ENCODE measurements at places on chromosomes 1 and 21. TPM values are rescaled to one million over a fixed set of nuclear protein-coding genes. Genes with fewer than 3 reads are reported as not detected.

- no peaks in the 10 kb centered on the region for H3K36me3 ChIP-seq
- no peak for DNase-seq
- no peak overlapping the region for H3K27ac ChIP-seq
- H3K4me3 ChIP-seq = no peak overlapping the region
- H3K27me3 ChIP-seq = no peaks in the 10 kb centered on the region
Measured at GRCh38 chr1:23643736-23644554, 47.7 kb upstream of the RPL11 start.

DNA sequence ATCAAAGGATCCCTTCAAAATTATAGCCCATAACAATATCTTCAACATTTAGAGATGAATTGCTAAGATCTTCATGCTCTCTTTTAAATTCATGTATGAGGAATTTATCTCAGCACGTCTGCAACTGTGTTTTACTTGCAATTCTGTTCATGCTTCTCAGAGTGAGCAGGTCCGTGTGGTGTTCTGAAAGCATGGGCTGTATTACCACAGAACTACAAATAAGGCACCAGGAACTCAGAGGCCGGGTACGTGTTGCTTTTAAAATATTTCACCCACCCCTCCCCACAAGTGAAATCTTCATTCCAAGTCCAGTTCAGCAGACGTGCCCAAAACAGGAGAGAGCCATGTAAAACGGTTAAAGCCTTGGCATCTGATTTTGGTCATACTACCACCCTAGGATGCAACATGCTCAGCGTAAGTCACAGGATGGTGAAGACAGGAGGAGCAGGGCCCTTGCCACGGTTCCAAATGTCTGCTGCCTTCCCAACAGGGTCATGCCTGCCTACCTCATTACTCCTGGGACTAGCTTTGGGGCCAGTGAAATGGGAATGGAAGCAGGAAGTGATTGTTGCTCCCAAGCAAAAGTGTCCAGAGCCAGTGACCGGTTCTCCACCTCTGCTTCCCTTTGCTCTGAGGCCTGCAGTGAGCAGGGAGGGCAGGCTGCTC lies 133.7 kb downstream of the PTPN14 start:
- H3K36me3 ChIP-seq = no peaks in the 10 kb centered on the region
- DNase-seq = no peak
- no peaks in the 10 kb centered on the region for H3K27me3 ChIP-seq
- no peak overlapping the region for H3K27ac ChIP-seq
- no peaks in the 10 kb centered on the region for H3K4me1 ChIP-seq

- H3K36me3 ChIP-seq = no peaks in the 10 kb centered on the region
- peak overlapping the region; percentile 34 for H3K27ac ChIP-seq
- peaks cover 5% of the 10 kb centered on the region for H3K4me1 ChIP-seq
- no peaks in the 10 kb centered on the region for H3K27me3 ChIP-seq
- no peak for DNase-seq
- no peak overlapping the region for H3K4me3 ChIP-seq
Measured at GRCh38 chr1:172145231-172145651, 275.2 kb upstream of the C1orf105 start.

DNA sequence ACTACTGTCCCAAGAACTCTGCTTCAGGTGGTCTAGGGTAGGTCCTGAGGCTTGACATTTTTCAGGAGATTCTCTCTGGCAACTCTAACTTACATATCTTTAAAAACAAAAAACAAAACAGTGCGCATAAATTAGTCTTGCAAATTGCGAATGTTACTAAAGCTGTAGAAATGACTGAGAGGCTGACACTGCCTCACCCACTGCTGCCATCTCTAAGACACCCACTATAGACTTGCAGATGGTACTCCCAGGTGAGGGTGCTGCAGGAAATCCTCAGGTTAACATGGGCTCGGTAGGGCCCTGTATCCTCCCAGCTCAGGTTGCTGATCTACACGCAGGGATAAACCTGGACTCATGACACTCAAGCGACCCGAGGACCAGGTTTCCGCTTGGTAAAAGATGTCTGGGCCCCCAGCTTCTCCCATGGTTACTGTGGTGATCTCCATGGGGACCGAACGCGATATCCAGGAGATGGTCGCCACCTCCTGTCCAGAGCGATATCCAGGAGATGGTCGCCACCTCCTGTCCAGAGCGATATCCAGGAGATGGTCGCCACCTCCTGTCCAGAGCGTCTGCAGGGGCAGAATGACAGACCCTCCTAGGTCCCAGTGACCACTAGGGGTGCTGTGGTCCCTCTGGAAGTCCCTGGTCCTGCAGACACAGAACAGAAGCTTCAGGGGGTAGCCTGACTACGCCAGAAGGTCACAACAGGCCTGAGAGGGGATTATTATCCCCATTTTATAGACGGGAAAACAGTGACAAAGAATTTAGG lies 16.2 kb upstream of the LY9 start:
- H3K4me3 ChIP-seq = no peak overlapping the region
- H3K27me3 ChIP-seq = no peaks in the 10 kb centered on the region
- H3K36me3 ChIP-seq = no peaks in the 10 kb centered on the region
- H3K27ac ChIP-seq = no peak overlapping the region
- H3K4me1 ChIP-seq = peaks cover 25% of the 10 kb centered on the region
- DNase-seq = peak; percentile 23

GRCh38 chr1:68331117-68331865 lies 99.0 kb upstream of the WLS start:
- H3K36me3 ChIP-seq = no peaks in the 10 kb centered on the region
- H3K4me3 ChIP-seq = no peak overlapping the region
- DNase-seq = no peak
- no peaks in the 10 kb centered on the region for H3K27me3 ChIP-seq

DNA sequence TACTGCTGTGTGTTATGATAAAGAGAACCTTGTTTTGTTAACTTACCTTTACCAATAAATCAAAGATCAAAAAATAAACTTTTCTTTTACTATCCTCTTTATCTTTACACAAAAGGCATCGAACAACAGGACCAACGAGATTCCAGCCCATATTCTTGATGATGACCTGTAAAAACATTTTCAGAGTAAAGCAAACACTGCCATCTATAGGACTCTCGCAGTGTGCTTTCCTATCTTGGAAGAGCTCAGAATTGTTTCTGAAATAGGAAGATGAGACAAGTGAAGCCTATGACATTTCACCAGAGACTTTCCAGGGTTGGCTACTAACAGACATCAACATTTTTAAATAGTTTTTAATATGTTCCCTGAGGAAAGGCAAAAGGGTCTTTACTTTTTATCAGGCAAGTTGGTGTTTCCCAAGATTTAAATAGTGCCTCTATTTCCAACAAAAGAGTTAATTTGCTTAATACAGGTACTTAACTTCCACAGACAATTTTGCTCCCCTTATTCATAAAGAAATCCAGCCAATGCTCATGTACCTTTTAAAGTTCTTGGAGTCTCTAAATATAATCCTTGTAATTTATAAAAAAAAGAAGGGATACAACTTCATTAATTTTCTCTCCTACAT lies 7.3 kb downstream of the GLMN start:
- DNase-seq = no peak
- H3K4me3 ChIP-seq = no peak overlapping the region
- H3K27ac ChIP-seq = no peak overlapping the region
- no peaks in the 10 kb centered on the region for H3K36me3 ChIP-seq
- H3K4me1 ChIP-seq = no peaks in the 10 kb centered on the region

DNA sequence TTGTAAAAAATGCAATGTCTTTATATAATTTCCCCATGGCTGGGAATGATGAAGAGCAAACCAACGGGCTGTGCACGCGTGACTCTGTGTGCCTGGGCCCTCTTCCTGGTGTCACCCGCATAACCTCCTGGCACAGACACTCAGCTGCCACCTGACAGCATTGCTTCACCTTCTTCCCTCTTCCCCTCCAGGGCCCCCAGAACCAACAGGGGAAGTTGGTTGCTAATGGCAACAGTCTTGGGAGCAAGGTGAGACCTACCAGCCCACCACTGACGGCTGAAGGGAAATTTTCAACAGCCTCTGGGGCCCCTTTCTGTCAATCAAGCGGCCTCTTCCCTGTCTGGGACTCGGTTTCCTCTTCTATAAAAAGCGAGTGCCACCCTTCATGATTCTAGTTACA lies 33.2 kb downstream of the SSBP3 start:
- no peak overlapping the region for H3K27ac ChIP-seq
- no peaks in the 10 kb centered on the region for H3K27me3 ChIP-seq
- DNase-seq = no peak
- no peak overlapping the region for H3K4me3 ChIP-seq
- no peaks in the 10 kb centered on the region for H3K36me3 ChIP-seq

DNA sequence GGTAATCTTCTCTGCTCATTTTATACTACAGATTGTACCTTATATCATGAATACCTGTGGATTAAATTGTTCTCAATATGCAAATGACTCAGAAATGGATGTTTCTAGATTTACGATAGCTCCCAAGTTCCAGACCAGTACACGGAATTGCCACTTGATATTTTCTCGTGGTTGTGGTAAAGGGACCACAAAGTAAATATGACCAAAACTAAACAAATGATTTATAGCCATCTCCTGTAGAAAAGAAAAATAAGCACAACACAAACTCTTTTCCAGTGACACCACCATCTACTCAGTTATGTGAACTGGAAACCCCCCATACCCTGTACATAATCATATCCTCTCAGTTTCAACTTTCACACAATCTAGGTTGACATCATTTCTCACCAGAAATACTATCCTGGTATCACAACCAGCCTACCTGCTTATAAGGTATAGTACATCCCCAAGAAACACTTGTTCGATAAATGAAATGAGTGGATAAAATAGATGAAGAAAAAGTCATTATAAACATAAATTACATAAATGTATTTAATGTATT lies 172.3 kb downstream of the ADGRL4 start:
- DNase-seq = no peak
- H3K27me3 ChIP-seq = no peaks in the 10 kb centered on the region
- no peak overlapping the region for H3K4me3 ChIP-seq
- no peaks in the 10 kb centered on the region for H3K4me1 ChIP-seq
- H3K36me3 ChIP-seq = no peaks in the 10 kb centered on the region

DNA sequence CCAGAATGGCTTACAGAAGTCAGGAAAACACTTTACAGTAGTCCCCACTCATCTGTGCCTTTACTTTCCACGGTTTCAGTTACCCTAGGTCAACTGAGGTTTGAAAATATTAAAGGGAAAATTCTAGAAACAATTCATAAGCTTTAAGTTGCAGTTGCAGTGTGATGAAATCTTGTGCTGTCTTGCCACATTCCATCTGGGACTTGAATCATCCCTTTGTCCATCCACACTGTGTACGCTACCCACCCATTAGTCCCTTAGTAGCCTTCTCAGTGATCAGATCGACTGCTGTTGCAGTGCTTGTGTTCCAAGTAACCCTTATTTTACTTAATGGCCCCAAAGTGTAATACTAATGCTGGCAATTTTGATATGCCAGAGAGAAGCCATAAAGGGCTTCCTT lies 30.5 kb downstream of the ZCCHC17 start:
- H3K4me1 ChIP-seq = no peaks in the 10 kb centered on the region
- no peak overlapping the region for H3K4me3 ChIP-seq
- H3K27me3 ChIP-seq = no peaks in the 10 kb centered on the region
- DNase-seq = no peak
- H3K36me3 ChIP-seq = no peaks in the 10 kb centered on the region

DNA sequence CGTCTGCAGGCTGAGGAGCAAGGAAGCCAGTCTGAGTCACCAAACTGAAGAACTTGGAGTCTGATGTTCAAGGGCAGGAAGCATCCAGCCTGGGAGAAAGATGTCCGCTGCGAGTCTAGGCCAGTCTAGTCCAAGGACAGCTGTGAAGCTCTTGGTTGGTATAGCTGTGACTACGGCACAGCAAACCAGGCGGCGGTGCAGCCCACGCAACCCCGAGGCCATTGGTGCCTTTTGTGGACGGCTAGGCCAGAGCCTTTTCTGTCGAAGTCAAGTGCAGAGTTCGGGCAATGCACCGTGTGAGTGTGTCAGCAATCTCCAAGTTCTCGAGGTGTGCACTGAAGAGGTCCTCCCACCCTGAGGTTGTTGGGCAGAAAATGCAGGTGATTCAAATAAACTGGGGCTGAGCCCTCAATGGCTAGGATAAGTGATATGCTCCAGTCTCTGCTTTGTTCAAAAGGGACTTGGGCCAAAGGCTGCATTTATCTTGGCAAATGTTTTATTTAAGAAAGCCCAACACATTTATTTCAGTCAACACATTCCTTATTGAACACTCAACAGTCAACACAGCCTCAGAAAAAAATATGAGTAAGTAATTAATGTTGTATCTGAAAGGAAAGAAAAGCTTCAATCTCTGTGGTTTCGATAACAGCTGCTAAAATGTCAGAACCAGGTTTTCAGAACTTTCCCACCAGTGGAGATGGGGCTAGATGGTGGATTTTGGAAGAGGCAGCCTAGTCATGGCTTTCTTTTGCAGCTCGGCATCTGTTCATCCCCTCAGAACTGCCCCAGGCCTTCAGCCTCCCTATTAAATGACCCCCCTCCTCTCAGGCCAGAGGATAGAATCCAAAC lies 78.1 kb upstream of the COX20 start:
- peaks cover 11% of the 10 kb centered on the region for H3K4me1 ChIP-seq
- no peak overlapping the region for H3K4me3 ChIP-seq
- no peak for DNase-seq
- no peak overlapping the region for H3K27ac ChIP-seq
- H3K27me3 ChIP-seq = no peaks in the 10 kb centered on the region
- no peaks in the 10 kb centered on the region for H3K36me3 ChIP-seq

- no peak for DNase-seq
- H3K27me3 ChIP-seq = no peaks in the 10 kb centered on the region
- no peak overlapping the region for H3K4me3 ChIP-seq
- H3K36me3 ChIP-seq = peaks cover 6% of the 10 kb centered on the region
Measured at GRCh38 chr1:165747632-165748447, 20.8 kb downstream of the TMCO1 start.

DNA sequence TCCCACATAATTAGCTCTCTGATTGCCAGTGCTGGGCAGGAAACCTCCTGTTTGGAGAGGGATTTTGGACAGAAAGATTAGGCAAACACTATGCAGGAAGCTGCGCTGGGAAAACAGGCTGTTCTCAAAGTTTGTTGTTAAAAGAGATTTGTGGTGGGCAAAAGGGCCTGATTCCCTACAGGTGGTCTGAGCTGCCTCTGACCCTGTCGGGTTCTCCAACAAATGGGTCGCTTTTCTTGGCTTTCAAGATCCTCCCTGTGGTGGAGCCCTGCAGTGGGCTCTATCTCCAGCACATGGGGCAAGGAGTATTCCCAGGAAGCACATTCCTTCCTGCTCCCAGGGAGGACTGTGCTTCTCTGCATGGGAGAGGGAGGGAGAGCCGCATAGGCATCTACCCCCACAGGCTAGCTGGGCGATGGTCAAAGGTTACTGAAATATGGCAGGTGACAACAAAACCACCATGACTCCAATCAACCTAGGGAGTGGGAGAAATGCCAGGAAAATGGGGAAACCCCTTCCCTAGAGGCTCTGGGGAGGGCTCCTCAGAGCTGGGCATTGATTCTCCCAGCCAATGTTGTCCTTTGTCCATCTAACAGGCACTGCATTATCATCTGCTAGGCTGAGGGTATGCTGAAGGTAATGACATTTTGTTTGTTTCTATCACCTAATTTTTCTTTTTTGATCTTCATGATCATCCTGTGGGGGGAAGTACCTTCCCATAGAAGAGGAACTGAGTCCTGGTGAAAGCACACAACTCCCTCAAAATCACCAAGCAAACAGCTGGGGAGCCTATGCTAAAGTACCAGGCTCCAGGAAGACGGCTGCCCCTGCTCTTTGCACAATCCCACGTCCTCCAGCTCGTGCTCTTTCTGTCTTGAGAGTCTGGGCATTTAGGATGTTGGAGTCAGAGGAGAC lies 85.3 kb downstream of the PLXNA2 start:
- H3K27me3 ChIP-seq = no peaks in the 10 kb centered on the region
- H3K4me3 ChIP-seq = no peak overlapping the region
- no peaks in the 10 kb centered on the region for H3K36me3 ChIP-seq
- H3K27ac ChIP-seq = peak overlapping the region; percentile 9
- no peak for DNase-seq
- peaks cover 64% of the 10 kb centered on the region for H3K4me1 ChIP-seq

The ALPL gene
- total RNA-seq = 3.4 TPM

The ILDR2 gene
- 0.52 TPM for total RNA-seq

The LIN9 gene
- total RNA-seq = 2.3 TPM

The ARHGEF10L gene
- 93.1 TPM for total RNA-seq

The FLG gene
- not detected for total RNA-seq

The IVL gene
- total RNA-seq = not detected

The CLIC6 gene
- 0.99 TPM for total RNA-seq
